ENCODE measurements at places on chromosomes 7 and 10.
A peak's percentile ranks its signal among the peaks of the same experiment; 100 is the strongest.

GRCh38 chr7:86949052-86949778 is 110.2 kb downstream of the ELAPOR2 start:
- no peak for DNase-seq

- DNase-seq, result no peak
Observed at GRCh38 chr7:537911-538634, 18.4 kb upstream of the PDGFA start.

DNA sequence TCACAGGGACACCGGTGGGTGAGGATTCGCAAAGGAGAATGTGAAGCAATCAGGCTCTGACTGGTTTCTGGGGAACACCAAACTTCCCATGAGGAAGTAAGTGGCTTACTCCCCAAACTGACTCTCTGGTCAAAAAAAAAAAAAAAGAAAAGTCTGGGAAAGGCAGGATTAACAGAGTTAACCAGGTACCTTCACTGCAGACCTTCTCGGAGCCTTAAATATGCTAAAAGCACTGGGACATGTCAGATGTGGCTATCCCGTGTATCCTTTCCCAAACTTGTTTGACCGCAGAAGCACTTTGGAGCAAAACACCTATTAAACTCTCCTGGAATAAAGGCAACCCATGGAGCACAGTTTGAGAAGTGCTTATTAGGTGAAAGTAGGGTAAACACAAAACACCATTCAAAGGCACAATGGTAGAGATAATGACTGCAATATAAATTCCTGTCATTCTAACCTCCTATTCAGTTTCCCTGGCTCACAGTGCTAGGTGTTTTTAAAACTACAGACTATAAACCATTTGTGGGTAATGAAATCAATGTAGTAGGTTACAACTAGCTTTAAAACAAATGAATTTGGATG is 44.1 kb upstream of the MXI1 start:
- DNase-seq, result no peak

DNA sequence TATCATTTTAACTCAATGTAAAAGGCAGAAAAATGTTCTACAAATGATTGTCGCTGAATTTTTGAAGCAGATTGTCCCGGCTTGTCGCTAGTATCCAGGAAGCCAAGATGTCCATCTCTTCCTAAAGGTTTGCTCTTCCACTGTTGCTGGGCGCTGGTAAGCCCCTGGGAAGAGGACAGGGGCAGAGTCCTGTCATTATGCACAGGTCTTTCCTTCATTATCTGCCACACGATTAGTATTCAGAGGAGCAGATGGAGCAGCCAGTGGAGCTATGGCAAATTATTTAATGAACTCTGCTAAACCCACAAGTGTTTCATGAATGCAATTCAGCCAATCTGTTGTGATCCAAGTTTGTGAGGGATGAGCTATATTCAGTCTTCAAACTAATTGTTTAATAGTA is 499.1 kb upstream of the NRP1 start:
- no peak for DNase-seq

DNA sequence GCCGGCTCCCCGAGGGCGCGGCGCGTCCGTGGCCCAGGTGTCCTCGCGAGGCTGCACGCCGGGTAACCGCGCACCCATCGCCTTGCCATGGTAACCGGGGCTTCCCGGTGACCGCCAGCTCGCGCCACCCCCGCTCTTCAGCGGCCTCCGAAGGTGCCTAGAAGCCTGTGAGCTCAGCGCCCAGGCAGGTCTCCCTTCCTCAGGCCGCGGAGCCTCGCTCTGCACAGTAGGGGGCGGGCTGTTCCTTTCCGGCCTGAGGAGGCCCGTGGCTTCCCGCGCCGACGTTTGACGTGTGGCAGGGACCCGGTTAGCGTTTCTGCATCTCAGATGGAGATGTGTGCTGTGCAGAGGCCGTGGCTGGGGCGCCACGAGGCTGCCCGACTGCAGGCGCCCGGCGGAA is 117.1 kb downstream of the DYNC2I1 start:
- peak; percentile 45 for DNase-seq

DNA sequence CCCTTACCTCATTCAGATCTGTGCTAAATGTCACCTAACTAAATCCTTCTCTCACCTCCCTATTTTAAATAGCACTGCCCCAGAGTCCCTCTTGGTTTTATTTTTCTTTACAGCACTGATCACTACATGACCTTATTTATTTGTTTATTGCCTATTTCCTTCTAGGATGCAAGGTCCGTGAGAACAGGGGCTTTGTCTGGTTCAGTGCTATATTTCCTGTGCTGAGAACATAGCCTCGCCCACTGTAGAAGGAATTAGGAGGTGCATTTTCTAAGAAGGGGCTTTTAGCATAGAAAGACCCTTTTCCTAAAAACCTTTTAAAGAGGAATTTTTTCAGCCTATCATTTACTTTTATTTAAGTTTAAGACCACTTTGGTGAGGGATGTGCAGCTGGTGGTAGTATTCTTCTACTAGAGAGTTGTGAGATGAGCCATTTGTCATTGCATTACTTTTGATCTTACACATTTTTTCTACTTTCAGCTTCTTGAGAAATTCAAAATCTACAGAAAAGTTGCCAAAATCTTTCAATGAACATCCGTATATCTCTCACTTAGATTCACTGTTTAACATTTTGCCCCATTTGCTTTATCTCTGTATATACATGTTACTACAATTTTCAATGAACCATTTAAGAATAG is 13.5 kb upstream of the PCGF5 start:
- DNase-seq, result no peak

- DNase-seq, result no peak
Observed at GRCh38 chr10:24041034-24041433, 167.9 kb upstream of the KIAA1217 start.

GRCh38 chr7:29988424-29989256 is 961 bp downstream of the SCRN1 start:
- DNase-seq, result peak; percentile 43

GRCh38 chr7:148570510-148570909 is 20.1 kb upstream of the C7orf33 start:
- no peak for DNase-seq

GRCh38 chr10:17238445-17239291 is 10.6 kb downstream of the VIM start:
- DNase-seq, result no peak

- peak; percentile 29 for DNase-seq
Observed at GRCh38 chr7:100588438-100588837, 2.3 kb downstream of the FBXO24 start.

- no peak for DNase-seq
Observed at GRCh38 chr10:94490789-94491039, 54.9 kb upstream of the HELLS start.

DNA sequence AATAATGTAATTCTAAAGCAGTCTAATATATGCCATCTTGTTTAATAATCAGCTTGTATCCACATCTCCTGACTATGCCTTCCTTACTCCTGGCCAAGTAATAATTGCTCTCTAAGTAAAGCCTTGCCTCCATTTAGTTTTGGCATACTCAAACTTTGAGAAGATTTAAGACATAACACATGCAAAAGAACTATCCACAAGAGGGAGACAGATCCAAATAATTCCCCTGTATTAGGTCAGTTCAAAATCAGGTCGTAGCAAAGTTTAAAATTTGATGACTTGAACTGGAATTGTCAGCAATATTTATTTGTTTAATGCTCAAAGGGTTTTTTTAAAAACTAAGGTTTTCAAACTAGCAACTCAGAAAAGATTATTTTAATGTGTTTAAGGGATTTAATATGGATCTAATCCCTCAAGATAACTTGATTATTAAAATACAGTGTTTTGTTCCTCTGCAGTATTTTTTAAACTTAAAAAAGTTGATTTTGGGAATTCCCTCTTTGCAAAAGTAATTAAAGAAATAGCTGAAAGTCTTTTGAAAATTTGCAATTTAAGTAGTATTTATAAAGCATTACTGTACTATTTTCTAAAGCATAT is 95.3 kb downstream of the HDAC9 start:
- no peak for DNase-seq

- DNase-seq, result no peak
Observed at GRCh38 chr7:24318326-24318725, 34.3 kb downstream of the NPY start.

- DNase-seq, result no peak
Observed at GRCh38 chr7:3510101-3511020, 209.3 kb downstream of the SDK1 start.

GRCh38 chr10:8331387-8331786 is 276.9 kb downstream of the GATA3 start:
- DNase-seq, result peak; percentile 28

- DNase-seq, result no peak
Observed at GRCh38 chr10:44020322-44021111, 364.4 kb downstream of the CXCL12 start.

GRCh38 chr10:71150796-71151195 is 61.6 kb upstream of the UNC5B start:
- DNase-seq, result no peak

GRCh38 chr10:133000648-133001047 is 58.3 kb upstream of the CFAP46 start:
- DNase-seq, result no peak

- DNase-seq, result peak; percentile 39
Observed at GRCh38 chr7:150569245-150569955, 2.2 kb downstream of the GIMAP4 start.

GRCh38 chr10:67402620-67403019 is 293.4 kb downstream of the CTNNA3 start:
- DNase-seq, result no peak

DNA sequence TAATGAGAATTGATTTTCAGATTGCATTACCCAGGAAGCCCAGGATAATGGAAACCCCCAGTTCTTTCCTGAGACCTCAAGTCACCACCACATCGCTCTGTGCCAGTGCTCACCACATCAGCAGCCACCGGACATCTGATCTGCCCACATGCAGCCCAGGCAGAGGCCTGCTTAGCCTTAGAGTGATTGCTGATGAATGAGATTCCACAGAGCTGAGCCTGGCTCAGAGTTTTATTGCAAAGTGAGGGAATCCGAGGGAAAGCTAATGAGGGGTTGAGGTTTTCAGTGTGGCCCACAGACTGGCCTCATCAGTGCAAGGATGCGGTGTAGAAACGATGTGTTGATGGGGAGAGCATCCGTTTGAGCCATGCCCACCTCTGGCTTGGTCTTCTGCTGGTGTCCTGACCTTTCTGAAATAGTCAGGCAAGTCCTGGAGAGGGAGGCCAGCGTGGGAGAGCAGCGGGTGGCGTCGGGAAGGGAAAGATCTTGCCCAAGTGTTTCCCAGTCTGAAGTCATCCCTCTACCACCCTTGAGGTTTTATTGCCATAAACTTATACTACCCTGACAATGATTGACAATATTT is 120.3 kb downstream of the ITIH5 start:
- no peak for DNase-seq

DNA sequence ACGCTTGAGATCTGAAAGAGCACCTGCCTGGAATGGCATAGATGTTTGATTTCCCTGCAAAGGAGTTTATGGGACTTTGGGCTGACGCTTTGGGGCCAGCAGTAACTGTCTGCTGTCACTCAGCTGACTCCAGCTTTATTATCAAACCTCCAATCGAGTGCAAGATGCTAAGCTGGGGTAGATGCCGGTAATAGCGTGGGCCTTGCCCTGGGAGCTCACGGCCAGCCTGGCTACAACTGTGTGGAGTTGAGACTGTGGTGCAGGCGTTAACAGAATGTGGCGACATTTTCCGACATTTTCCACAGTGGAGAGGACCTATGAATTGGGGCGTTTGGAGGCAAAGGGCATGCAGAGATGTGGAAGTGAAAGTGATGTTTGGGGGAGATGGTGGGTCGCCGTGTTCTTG is 1.3 kb downstream of the CHST12 start:
- no peak for DNase-seq

DNA sequence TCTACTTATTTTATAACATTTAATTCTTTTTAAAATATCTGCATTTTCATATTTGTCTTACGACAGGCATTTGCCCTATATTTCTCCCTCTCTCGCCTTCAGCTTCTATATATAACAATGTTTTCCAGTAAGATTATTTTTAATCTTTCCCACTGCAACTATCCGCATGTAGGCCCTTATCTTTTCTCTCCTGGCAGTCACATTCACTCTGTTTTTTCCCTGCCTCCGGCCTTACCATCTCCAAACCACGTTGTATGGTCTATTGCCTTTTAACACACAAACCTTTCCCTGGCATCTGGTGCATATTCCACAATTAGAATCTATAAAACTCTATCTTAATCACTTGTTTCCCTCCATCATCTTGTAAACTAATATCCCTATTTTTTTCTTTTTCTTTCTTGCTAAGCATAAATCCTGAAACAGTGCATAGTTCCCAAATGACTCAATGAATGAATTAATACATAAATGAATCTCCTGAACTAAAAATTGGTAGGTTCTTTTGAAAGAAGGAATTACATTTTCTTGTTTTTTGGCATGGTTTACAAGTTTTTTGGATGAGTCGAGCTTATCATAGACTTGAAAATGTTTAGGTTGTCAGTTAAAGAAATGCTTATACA is 173.2 kb downstream of the SEMA3A start:
- no peak for DNase-seq

- no peak for DNase-seq
Observed at GRCh38 chr7:99762680-99763327, 21.2 kb downstream of the CYP3A4 start.

- DNase-seq, result no peak
Observed at GRCh38 chr7:29771081-29771816, 35.1 kb upstream of the WIPF3 start.

GRCh38 chr10:80529604-80530003 is 8.1 kb upstream of the SH2D4B start:
- DNase-seq, result peak; percentile 84

DNA sequence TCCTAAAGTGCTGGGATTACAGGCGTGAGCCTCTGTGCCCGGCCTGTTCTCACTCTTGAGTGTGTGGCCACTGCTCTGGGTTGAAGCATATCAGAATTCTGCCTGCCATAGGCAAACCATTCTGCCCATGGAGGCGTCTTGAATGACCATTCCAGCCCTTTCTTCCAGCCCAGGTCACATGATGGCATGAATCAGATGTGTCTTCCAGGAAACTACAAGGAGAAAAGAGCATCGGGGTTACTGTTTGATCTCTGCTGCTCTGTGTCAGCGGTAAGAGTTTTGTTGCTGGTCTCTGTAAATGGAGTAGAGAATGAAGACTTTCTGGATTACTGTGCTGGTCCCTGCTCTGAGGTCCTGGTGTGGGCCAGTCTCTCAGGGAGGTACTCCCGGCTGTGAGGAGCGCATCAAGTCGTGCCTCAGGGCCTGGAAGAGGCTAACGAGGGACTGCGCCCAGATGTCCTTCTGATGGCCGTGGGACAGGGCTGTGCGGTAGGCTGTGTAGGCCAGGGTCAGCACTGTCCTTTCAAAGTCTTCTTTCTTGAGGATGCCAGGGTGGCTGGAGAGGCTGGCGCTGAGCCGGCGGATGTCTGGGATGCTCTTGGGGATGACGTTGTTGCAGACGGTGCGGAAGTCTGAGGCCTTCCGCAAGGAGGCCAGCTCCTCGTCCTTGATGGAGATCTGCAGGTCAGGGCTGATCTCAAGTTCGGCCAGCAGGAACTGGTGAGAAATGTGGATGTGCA is 5.8 kb upstream of the SLC13A4 start:
- no peak for DNase-seq

DNA sequence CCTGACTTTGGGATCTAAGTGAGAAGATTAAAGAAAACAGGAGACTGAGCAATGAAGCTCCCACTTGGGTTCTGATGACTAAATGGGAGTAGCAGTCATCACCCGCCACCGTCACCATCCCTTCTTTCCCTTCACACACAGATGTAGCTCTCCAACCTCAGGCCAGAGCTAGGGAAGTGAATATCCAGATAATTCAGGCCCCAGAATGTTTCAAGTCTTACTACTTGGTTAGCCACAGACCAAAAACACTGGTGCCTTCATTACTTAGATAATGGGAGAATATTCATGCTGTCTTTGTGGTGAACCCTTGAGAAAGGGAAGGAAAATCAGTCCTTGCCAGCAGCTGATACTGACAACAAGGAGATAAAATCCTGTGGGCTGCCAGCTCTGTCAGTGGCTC is 100.7 kb downstream of the OSBPL3 start:
- DNase-seq, result no peak

Measured in CD4-positive, alpha-beta T cell treated with Interleukin-17A for 4 hours (primary cell).